Suppressor macrophage treated with lipopolysaccharide for 1 hour (primary cell): ENCODE measurements at places on chromosomes 5 and 9.

- no peak for DNase-seq
Observed at GRCh38 chr5:116747881-116748280, 173.3 kb upstream of the SEMA6A start.

GRCh38 chr9:87792831-87793288, 66.9 kb downstream of the CTSL start:
- DNase-seq = peak; percentile 96

DNA sequence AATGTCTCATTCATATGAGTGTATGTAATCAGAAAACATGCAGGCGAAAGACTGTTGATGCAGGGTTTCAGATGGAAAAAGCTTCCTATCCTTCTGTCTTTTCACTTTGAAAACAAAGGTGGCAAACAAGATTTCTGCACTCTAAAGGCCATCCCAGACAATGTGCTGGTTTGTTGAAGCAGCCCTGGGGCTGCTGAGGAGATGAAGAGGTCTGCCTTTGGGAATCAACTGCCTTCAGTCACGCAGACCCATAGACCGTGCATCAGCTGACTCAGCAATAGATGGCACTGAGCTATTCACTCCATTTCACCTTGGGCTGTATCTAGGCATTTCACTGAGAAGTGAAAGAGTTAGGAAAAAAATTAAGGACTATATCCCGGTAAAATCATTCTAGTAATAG, 60.5 kb upstream of the C5orf46 start:
- no peak for DNase-seq

DNA sequence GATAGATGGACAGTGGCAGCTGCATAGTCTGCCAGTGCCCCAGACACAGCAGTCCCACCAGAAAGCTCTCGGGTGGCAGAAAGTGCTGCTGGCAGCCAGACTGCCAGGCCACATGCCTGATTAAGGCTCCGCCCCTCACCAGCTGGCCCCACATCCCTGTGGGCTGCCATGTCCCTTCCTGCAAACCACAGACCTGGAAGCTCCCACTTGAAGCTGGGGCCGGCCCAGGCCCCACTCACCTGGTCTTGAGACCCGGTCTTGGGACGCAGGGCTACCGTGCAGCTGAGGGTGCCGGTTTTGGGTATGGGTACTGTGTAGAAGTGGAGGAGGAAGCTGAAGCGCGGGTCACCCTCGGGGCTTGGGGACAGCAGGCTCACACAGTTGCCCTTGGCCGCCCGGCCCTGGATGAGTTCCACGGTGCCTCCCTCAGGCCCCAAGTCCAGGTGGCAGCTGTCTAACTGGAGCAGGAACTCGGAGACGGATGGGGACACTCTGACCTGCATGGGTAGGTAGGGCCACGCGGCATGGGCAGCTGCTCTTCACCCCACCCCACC, 15.3 kb downstream of the FPGS start:
- DNase-seq = no peak

DNA sequence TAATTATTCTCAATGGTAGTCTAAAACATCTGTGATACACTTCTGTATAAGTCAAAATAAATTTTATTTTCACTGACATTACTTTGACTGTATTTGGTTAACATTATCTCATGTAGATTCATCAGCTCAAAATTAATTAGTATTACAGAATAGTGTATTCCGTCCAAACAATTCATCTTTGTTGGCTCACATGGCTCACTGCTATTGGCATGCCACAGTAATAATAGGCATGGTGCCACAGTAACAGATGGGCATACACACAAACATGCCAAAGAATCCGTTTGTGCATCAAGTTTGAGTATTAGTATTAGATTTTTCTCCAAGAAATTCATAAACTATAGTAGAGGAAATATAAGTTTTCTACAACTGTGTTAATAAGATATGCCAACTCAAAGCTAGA, 14.2 kb downstream of the AP3B1 start:
- no peak for DNase-seq

- DNase-seq = no peak
Observed at GRCh38 chr5:72456391-72457074, 50.7 kb downstream of the ZNF366 start.

GRCh38 chr5:150765011-150765798, 6.4 kb upstream of the DCTN4 start:
- DNase-seq = peak; percentile 62

DNA sequence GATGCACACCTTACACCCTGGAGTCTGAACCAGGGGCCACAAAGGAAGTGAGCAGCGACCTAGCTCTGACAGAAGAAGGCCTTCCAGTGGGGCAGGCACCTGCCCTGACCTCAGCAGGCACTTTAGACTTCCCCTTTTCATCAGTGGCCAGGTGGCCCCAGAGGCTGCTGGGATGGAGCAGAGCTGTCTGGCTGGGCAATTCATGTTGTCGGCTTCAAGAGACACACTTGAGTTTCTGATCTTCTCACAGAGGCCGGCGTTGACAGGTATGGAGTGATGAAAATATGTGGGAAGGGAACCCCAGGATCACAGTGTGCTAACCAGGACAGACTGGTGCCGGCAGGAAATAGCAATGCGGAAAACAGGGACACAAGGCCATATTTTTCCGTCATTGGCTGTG, 375.5 kb downstream of the CTNND2 start:
- DNase-seq = no peak

DNA sequence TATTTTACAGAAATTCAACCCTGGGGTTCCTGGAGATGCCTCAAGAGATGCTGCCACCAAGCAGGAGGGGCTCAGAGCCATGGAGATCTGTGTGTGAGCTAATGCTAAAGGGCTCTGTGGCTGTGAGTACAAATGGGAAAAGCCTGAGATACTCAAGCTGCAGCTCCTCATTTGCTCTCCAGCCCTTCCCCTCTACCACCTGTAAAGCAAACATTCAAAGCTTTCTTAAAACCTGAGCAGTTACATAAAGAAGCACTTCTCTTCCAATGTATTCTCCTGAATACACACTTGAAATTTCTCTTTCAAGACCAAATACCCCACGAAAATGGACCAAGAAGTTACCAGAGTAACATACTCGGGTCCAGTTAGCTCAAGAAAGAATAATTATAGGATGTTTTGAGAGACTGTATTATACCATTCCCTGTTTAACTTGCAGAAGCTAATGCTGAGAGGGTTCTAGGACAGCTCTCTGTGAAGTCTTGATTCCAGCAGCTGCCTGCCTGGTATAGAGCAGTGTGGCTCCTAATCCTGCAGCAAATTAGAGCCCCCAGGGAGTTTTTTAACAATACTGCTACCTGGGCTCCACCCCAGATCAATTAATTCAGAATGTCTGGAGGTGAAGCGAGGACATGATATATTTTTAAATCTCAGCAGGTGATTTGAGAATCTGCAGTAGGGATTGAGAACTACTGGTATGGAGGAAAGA, 21.1 kb downstream of the RGS7BP start:
- no peak for DNase-seq

DNA sequence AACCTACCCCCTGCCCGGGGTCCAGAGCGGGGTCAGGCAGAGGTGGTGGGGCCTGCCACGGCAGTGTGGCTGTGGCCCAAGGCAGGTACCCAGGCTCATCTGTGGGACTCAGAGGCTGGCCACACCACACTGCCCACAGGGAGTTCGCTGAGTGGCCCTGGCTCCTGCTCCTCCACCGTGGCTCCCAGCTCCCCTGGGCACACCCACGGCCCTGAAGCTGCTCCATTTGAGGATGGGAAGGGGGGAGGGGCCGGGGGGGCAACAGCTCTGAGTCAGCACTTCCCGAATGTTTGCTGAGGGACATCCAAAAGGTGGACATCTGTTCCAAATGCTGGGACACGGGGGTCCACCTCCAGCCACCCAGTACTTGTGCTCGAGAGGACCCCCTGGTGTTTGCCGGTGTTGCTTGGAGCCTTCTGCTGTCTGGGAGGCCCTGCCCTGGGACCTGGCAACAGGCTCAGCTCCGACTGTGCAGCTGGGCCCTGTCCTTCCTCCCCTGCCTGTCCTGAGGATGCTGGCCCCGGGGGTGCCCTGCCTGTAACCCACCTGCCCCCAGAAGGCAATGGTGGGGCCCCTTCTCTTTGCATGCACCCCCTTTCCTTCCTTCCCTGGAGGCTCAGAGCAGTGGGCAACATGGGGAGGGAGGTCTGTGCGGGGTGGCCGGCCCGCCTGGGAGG, 2.5 kb upstream of the NRARP start:
- no peak for DNase-seq

- DNase-seq = no peak
Observed at GRCh38 chr5:109922381-109922995, 232.8 kb downstream of the MAN2A1 start.

DNA sequence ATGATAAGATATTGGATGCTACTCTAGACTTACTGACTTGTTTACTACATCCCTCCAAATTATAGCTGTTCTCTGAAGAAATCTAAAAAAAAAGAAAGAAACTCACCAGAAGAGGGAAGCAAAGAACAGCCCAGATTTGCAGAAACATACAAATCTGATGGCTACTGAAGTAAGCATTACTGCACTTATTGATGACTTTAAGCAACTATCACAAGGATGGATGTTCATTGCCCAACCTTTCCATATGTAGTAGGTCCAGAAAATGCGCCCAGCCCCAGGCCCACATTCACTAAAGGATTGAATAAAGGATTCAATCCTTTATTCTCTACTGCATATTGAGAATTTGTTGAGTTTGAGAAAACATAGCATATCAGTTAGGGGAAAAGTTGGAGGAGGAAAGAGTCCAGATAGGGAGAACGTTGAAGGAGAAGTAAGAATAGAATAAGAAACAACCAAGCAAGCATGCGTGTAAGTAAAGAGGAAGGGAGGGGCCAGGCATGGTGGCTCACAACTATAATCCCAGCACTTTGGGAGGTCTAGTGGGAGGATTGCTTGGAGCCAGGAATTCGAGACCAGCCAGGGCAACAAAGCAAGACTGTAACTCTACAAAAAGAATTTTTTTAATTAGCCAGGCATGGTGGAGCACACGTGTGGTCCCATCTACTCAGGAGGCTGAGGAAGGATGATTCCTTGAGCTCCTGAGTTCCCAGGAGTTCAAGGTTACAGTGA, 33.8 kb upstream of the DTWD2 start:
- DNase-seq = peak; percentile 41

DNA sequence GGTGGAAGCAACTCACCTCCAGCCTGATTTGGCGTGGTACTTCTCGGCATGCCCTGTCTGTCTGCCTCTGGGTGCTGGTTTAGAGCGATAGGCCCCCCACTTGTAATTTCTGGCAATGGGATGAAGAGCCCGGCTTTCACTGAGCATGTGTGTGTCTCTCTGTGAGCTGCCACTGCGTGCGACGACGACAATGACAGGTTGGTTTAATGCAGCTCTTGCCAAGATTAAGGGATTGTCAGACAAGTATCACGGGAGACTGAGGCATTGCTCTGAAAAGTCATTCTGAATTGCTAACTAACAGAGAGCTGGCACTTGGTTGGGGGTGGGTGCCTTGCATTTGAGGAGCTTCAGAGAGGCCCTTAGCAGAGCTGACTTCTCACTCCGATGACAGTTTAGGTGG, 348.8 kb upstream of the CLINT1 start:
- no peak for DNase-seq
